ENCODE measurements at places on chromosomes 1 and 21.
A peak's percentile ranks its signal among the peaks of the same experiment; 100 is the strongest.

- peak overlapping the region; percentile 94 for H3K4me3 ChIP-seq
- peak overlapping the region; percentile 98 for H3K27ac ChIP-seq
- H3K27me3 ChIP-seq, result no peaks in the 10 kb centered on the region
These were observed 723 bp downstream of the CDC42BPA start for GRCh38 chr1:227317523-227318015.

DNA sequence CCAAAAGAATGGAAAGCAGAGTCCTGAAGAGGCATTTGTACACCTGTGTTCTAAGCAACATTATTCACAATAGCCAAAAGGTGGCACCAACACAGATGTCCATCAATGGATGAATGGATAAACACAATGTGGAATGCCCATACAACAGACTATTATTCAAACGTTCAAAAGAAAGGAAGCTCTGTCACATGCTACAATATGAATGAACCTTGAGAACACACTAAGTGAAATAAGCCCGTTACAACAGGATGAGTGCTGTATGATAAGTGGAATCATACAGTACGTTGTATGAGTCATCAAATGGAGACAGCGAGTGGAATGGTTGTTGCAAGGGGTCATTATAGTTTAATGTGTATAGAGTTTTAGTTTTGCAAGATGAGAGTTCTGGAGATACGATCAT lies 80.1 kb downstream of the SH3BGR start:
- H3K4me1 ChIP-seq, result peaks cover 7% of the 10 kb centered on the region
- H3K36me3 ChIP-seq, result no peaks in the 10 kb centered on the region
- H3K27me3 ChIP-seq, result no peaks in the 10 kb centered on the region

- no peak overlapping the region for H3K27ac ChIP-seq
- H3K27me3 ChIP-seq, result no peaks in the 10 kb centered on the region
- no peak for DNase-seq
These were observed 5.4 kb upstream of the SLAMF8 start for GRCh38 chr1:159821171-159821867.

GRCh38 chr1:17143760-17144159 lies 24.5 kb upstream of the PADI2 start:
- H3K4me1 ChIP-seq, result no peaks in the 10 kb centered on the region
- H3K27ac ChIP-seq, result no peak overlapping the region
- no peak overlapping the region for H3K4me3 ChIP-seq
- no peaks in the 10 kb centered on the region for H3K36me3 ChIP-seq

- no peak for DNase-seq
- H3K4me3 ChIP-seq, result no peak overlapping the region
- H3K27ac ChIP-seq, result no peak overlapping the region
These were observed 23.0 kb downstream of the S100A10 start for GRCh38 chr1:151970626-151971025.

- no peak for DNase-seq
- H3K27ac ChIP-seq, result no peak overlapping the region
- H3K36me3 ChIP-seq, result no peaks in the 10 kb centered on the region
- no peak overlapping the region for H3K4me3 ChIP-seq
These were observed 138.9 kb upstream of the ERG start for GRCh38 chr21:38637161-38637560.

DNA sequence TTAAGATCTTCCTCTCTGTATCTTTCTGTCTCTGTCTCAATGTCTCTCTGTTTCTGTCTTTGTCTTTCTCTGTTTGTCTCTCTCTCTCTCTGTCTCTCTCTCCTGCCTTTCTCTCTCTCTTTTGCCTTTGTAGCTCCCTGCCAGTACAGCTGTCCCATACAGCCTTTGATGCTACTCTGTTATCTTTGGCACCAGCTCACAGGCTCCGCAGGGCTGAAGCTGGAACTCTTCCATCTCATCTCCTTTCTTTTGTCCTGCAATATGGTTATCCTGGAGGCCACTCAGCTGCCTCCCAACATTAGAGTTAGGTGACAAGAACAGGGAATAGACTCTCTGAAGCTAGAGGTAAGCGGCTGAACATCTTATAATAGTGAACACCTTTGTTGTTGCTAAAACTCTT lies 354.3 kb upstream of the NEGR1 start:
- no peaks in the 10 kb centered on the region for H3K4me1 ChIP-seq
- H3K27ac ChIP-seq, result no peak overlapping the region
- DNase-seq, result no peak
- no peaks in the 10 kb centered on the region for H3K27me3 ChIP-seq

DNA sequence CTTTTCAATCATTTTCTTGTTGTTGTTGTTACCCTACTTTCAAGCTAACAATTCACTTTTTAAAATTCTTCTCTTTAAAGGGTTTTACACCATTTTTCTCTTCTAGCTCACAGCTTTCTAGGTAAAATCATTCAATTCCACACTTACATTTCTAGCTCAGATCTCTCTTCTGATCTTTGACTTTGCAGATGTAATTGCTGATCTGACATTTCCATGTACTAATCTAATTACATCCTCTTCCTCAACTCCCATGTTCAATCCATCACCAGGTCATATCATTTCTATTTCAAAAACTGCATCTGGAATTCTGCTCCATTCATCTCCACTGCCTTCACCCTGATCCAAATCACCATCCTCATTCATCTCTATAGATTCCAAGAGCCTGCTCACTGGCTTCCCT lies 3.0 kb downstream of the BCL10 start:
- no peak overlapping the region for H3K27ac ChIP-seq
- H3K4me1 ChIP-seq, result peaks cover 12% of the 10 kb centered on the region
- peaks cover 14% of the 10 kb centered on the region for H3K36me3 ChIP-seq
- H3K27me3 ChIP-seq, result no peaks in the 10 kb centered on the region
